AG04449 (cell line): ENCODE measurements at places on chromosomes 6 and 20.

GRCh38 chr20:58634521-58635278, 16.4 kb upstream of the STX16 start:
- no peak for DNase-seq

DNA sequence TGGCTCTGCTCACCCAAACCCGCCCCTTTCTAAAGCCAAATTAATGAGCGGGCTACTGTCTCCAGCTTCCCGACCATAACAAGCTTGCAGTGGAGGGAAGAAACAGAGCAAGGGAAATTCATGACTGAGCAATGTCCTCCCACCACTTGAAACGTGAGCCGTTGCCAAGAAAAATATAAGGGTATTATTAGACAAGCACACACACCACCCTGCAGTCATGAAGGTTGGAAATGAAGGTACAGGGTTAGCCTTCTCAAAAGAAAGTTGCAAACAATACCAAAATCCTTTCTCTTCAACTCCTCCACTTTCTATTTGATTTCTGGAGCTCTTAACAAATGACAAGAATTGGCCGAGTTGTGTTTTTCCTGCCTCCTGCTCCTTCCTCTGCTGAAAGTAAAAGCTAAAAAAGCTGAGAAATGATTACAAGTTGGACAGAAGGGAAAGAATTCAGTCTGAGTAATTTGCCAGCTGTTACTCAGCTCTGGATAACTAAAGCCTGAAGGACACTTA, 151.1 kb upstream of the B3GAT2 start:
- DNase-seq = peak; percentile 21

DNA sequence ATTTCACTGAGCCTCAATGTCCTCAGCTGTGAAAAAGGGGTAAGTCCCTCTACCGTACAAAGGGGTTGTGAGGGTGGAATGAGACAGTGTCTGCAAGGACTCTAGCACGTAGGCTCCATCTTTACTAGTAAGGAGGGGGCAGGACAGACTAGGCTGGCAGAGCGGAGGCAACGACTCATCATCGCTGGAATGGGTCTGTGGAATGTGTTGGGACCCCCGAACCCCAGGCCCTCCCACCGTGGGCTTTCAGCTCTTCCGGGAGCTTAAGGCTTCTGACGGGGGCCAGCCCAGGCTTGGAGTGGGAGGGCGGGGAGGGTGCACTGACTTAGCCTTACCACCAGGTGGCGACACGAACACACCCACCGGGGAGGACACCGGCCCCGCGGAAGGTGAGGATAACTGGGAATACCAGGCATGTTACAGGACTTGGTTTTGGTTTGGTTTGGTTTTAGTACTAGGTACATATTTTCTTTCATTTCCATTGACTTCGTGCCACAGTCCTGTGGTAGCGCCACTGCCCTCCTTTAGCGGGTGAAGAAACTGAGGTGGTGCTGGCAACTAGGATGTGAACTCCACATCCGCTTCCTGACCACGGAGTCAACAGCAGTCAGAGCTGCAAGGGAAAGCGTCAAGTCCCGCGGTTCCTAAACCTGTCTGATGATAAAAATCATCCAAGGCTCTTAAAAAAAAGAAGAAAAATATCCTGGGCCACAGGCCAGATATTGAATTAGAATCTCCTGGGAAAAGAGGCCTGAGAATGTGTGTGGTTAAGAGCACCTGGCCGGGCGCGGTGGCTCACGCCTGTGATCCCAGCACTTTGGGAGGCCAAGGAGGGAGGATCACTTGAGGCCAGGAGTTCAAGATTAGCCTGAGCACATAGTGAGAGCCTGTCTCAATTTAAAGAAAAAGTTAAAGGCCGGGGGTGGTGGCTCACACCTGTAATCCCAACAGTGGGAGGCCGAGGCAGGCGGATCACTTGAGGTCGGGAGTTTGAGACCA, 10.3 kb upstream of the TULP1 start:
- DNase-seq = no peak

DNA sequence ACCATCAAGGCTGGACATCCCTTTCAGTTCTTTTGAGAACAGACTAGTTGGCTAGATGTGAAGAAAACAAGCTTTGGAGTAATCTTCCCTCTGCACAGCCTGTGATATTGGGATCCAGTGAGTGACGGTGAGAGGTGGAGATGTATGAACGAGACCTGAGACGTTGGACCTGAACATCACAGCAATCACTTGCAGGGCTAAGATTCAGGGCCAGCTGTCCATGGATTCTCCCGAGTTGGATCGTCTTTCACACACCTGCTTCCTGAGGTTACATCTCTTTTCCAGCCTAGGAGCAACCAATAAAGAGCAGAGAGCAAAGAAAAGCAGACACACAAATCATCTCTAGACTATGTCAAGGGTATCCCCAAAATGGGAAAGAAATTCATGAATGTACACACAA, 30.0 kb upstream of the TMEM14A start:
- no peak for DNase-seq

- no peak for DNase-seq
These were observed 176.3 kb downstream of the LRFN2 start for GRCh38 chr6:40410821-40411220.

GRCh38 chr6:83459663-83460062, 28.8 kb upstream of the ME1 start:
- DNase-seq = no peak

- DNase-seq = no peak
These were observed 123.1 kb downstream of the HIVEP2 start for GRCh38 chr6:142821860-142822259.

- no peak for DNase-seq
These were observed 66.1 kb upstream of the MLN start for GRCh38 chr6:33869826-33870423.

GRCh38 chr6:157946865-157947532, 34.7 kb upstream of the SYNJ2 start:
- no peak for DNase-seq

DNA sequence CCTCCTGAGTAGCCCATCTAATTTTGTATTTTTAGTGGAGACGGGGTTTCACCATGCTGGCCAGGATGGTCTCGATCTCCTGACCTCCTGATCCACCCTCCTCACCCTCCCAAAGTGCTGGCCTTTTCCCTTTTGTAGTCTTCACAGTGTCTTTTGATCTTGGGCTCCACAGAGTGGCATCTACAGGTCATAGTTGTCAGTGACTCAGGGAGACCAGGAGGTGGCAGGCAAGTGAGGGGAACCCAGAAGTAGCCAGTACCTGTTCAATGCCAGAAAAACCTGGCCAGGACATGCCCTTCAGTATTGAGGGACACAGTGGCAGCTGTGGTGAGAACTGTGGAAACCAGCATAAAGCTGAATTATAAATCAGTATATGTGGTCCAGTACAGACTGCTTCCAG, 19.6 kb downstream of the RPP21 start:
- DNase-seq = no peak
